Hair follicle dermal papilla cell (primary cell): ENCODE measurements at places on chromosomes 7 and 10. TPM values are rescaled to one million over a fixed set of nuclear protein-coding genes. Genes with fewer than 3 reads are reported as not detected.

RET gene
- 2.4 and 4.1 TPM in 2 replicates for total RNA-seq

FAM131B gene
- total RNA-seq = 1.3 and 1.8 TPM in 2 replicates

PTEN gene
- 98.5 and 199 TPM in 2 replicates for total RNA-seq

PPP1R3C gene
- total RNA-seq = 75.5 and 139 TPM in 2 replicates

CPN1 gene
- total RNA-seq = not detected in 2 replicates

LBX1 gene
- not detected in 2 replicates for total RNA-seq

DOCK4 gene
- 55.7 and 65.7 TPM in 2 replicates for total RNA-seq

NEBL gene
- not detected in 2 replicates for total RNA-seq

PLEKHA1 gene
- total RNA-seq = 21.3 and 26.9 TPM in 2 replicates

STAM gene
- total RNA-seq = 39.7 and 40.9 TPM in 2 replicates

HOXA3 gene
- not detected in 2 replicates for total RNA-seq

AP1S1 gene
- total RNA-seq = 124 and 145 TPM in 2 replicates

NPVF gene
- total RNA-seq = not detected in 2 replicates

ABCB4 gene
- total RNA-seq = 10.4 and 23.5 TPM in 2 replicates

SEPTIN7 gene
- total RNA-seq = 217 and 282 TPM in 2 replicates
